ENCODE measurements at places on chromosomes 4 and X. TPM values are rescaled to one million over a fixed set of nuclear protein-coding genes. Genes with fewer than 3 reads are reported as not detected.

DNA sequence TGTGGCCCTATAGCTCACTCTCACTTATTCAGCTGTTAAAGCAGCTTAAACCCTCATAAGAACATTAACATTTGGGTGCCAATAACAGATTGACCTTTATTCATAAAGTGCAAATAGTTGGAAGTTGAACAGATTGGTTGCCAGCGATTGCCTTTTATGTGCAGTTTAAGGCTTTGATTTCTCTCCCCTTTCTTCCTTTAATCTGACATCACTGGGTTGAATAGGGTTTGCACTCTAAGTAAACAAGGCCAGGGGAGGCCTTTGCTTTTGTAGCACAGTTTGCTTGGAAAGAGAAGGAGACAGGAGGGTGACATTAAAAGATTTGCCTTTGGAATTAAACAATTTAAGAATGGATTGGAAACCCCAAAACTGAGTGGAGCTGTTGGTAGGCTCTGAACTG is 114.3 kb downstream of the NKX6-1 start:
- H3K27ac ChIP-seq, result no peak overlapping the region

- H3K4me1 ChIP-seq, result peaks cover 14% of the 10 kb centered on the region
- H3K27me3 ChIP-seq, result no peaks in the 10 kb centered on the region
- no peak overlapping the region for H3K4me3 ChIP-seq
- no peak for DNase-seq
Measured at GRCh38 chr4:140118931-140119640, 34.9 kb downstream of the MAML3 start.

The KLHL5 gene
- total RNA-seq, result 49.4 TPM

GRCh38 chr4:174135530-174135929 is 147.9 kb downstream of the FBXO8 start:
- peaks cover 23% of the 10 kb centered on the region for H3K4me1 ChIP-seq
- DNase-seq, result no peak
- no peaks in the 10 kb centered on the region for H3K27me3 ChIP-seq
- no peak overlapping the region for H3K27ac ChIP-seq
- peak overlapping the region; percentile 71 for H3K4me3 ChIP-seq

DNA sequence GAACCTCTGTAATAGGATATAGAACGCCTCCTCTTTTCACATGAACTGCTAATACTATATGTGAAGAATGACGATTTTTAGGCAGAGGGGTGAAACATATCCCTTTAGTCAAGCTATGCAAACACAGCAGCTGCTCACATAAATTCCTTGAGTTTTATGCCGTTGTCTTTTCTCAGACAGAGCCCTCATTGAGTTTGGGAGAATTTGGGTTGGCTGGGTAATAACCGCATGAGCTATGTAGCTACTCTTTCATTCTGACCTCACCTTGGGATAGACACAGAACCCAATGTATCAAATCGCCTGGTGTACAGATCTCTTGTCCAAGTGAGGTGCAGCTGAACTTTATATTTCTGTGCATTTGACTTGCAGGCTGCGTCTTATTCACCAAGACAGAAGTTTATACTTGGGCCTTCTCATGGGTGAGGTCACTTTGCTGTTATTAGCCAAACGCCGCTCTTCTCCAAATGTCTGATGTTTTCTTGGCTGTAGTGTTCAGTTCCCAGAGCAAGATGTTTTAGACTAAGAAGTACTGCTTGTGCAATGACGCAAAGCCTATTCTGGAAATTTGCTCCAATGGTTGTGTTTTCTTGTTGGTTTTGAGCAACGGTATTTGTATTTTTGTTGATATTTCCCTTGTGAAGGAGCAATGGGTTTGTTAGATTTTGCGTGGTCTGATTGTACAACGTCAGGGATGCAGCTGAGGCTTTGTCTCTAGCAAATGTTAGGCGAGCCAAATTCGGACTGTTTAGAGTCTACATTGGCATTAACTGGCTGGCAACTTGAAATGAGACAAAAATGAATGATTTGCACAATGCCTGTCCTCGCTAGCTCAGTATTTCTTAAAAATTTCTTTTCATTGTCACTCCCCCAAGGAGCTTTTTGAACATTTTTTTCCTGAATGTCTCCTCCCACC is 11.2 kb upstream of the SPARCL1 start:
- no peak overlapping the region for H3K27ac ChIP-seq
- no peaks in the 10 kb centered on the region for H3K4me1 ChIP-seq
- no peak overlapping the region for H3K4me3 ChIP-seq
- no peaks in the 10 kb centered on the region for H3K36me3 ChIP-seq
- H3K27me3 ChIP-seq, result peaks cover 7% of the 10 kb centered on the region
- peak; percentile 46 for DNase-seq

DNA sequence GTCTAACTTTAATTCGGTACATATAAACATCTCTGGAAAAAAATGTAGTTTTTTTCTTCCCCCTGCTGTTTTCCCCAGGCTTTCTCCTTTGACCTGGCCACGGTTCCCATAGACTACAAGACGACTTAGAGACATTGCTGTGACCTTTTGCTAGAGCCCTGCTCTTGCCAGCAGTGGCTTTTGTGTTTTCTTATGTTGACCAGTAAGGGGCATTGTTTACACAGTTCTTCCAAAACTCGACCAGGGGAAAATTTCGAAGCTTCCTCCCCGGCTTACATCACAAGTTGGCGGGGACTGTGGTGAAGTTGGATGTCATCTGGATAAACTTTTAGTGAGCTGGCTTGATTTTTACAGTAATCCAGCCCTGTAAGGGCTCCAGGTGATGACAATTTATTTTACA is 9.3 kb downstream of the CCDC160 start:
- no peaks in the 10 kb centered on the region for H3K4me1 ChIP-seq
- DNase-seq, result no peak
- H3K27ac ChIP-seq, result no peak overlapping the region
- no peaks in the 10 kb centered on the region for H3K27me3 ChIP-seq

DNA sequence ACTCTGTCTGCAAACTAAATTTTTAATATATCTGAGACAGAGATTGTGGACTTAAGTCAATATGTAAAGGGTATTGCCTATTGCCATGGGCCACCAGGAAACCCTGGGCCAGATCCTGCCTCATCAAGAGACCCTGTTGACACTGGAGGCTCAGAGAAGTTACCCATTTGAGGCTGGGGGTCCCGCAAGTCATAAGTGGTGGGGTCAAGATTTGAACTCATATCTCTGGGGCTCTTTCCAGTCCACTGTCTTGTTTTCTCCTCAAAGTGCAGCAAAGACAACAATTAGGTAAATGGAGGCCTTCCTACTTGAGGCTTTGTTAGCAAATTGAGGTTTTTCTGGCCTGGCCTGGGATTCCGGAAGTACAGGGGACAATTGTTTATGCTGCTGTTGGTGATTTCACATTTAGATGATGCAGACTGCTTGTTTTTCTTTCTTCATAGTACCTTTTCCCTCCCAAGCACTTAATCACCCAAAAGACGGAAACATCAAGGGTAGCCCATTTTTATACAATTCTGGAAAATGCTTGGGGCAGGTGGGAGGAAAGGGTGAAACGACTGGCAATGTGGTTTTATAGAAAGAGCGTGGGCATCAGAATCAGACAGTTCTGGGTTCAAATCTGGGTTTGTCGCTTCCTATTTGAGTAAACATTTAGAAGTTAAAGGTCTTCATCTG is 160.0 kb downstream of the SMIM20 start:
- no peak overlapping the region for H3K4me3 ChIP-seq
- peaks cover 9% of the 10 kb centered on the region for H3K4me1 ChIP-seq
- H3K27me3 ChIP-seq, result peaks cover 17% of the 10 kb centered on the region
- H3K27ac ChIP-seq, result no peak overlapping the region
- no peak for DNase-seq

GRCh38 chr4:143021384-143021783 is 163.3 kb upstream of the USP38 start:
- no peaks in the 10 kb centered on the region for H3K27me3 ChIP-seq
- H3K36me3 ChIP-seq, result no peaks in the 10 kb centered on the region
- no peak overlapping the region for H3K4me3 ChIP-seq
- DNase-seq, result no peak
- no peak overlapping the region for H3K27ac ChIP-seq
- peaks cover 6% of the 10 kb centered on the region for H3K4me1 ChIP-seq

GRCh38 chrX:42466332-42467046 is 311.5 kb downstream of the PPP1R2C start:
- no peaks in the 10 kb centered on the region for H3K4me1 ChIP-seq
- DNase-seq, result no peak
- H3K36me3 ChIP-seq, result no peaks in the 10 kb centered on the region

The IL13RA2 gene
- 11.5 TPM for total RNA-seq

- no peak overlapping the region for H3K27ac ChIP-seq
- H3K4me1 ChIP-seq, result no peaks in the 10 kb centered on the region
- H3K4me3 ChIP-seq, result no peak overlapping the region
- H3K36me3 ChIP-seq, result no peaks in the 10 kb centered on the region
- DNase-seq, result peak; percentile 3
- no peaks in the 10 kb centered on the region for H3K27me3 ChIP-seq
Measured at GRCh38 chrX:38973322-38973721, 172.1 kb downstream of the MID1IP1 start.

- H3K4me1 ChIP-seq, result peaks cover 67% of the 10 kb centered on the region
- H3K36me3 ChIP-seq, result no peaks in the 10 kb centered on the region
- no peaks in the 10 kb centered on the region for H3K27me3 ChIP-seq
Measured at GRCh38 chr4:74543983-74544382, 99.0 kb downstream of the AREG start.

Data from GM23248 (cell line).